ENCODE measurements at places on chromosomes 1 and 21.

- peak; percentile 92 for DNase-seq
Measured at GRCh38 chr1:25608488-25609178, 8.0 kb upstream of the MAN1C1 start.

DNA sequence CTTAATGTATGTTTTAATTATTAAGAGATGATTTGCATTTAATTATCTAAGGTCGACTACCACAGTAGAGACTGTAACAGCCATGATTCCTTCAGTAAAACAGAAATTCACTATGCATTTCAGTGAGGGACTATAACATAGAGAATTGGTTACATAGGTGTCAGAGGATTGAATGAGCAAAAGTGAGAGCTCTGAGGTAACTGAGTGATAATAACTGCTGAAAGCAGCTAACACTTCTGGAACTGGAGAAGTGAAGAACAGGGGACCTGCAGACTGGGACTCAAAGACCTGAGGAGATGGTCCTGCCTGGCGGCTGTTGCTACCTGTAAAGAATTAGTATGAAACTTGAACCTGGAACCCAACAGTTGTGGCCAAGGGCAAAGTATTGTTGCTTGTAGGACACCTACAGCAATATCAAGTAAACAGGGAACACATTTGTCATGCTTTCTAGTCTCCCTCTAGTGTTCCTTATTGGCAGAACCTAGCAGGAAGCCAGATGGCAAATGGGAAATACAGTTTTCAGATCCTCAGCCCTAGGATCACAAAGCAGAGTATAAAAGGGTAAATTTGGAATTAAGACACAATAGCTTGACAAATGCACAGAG is 110.6 kb downstream of the HS2ST1 start:
- DNase-seq: no peak

GRCh38 chr1:230366504-230366915 is 59.6 kb downstream of the PGBD5 start:
- DNase-seq: no peak

DNA sequence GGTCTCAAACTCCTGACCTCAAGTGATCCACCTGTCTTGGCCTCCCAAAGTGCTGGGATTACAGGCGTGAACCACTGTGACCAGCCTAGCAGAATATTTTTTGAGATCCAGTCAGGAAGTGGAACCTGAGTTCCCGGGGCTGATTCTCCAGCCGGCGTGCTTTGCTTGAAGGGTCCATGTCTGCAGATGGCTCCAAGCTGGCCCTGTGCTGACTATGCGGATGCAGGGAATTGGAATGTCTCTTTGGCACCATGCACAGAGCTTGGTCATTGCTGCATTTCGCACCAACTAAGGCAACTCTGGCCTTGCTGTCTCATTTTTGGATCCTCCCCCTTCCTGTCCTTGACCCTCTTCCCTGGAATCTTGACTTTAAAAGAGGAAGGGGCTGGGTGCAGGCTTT is 28.1 kb downstream of the ARHGEF10L start:
- DNase-seq: no peak

DNA sequence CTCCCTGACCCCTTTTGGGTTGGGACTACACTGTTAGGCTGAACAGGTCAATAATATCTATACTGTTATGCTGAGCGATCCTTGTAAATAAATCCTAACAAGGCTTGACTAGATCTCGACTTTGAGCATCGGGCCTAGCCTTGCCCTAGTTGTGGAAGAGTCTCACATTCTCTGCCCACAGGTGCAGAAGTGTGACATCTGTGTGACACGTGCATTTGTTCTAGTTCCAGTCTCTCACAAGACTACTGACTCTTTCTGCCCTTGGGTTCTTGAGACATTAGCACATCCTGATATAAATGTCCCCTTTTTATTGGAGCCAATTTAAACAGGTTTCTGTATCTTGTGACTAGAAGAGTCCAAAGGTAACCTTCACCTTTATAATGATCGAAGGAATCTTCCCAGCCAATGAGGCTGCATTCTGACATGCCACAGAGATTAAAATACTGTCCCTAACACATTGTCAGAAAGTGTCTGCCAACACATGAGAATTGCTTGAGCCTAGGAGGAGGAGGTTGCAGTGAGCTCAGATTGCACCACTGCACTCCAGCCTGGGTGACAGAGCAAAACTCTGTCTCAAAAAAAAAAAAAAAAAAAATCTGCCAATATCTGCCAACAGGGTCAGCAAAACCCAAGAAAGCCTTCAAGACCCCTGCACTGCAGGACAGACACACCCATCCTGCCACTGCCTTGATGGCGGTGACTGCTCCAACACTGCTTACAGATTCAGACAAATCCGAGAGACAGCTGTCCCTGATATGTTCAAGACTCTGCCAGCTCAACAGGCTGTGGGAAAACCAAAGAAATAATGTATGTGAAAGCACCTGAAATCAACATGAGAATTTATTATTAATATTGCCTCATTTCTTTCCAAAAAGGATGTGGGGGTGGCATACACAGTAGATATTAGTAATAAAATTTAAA is 56.5 kb upstream of the PSEN2 start:
- no peak for DNase-seq

DNA sequence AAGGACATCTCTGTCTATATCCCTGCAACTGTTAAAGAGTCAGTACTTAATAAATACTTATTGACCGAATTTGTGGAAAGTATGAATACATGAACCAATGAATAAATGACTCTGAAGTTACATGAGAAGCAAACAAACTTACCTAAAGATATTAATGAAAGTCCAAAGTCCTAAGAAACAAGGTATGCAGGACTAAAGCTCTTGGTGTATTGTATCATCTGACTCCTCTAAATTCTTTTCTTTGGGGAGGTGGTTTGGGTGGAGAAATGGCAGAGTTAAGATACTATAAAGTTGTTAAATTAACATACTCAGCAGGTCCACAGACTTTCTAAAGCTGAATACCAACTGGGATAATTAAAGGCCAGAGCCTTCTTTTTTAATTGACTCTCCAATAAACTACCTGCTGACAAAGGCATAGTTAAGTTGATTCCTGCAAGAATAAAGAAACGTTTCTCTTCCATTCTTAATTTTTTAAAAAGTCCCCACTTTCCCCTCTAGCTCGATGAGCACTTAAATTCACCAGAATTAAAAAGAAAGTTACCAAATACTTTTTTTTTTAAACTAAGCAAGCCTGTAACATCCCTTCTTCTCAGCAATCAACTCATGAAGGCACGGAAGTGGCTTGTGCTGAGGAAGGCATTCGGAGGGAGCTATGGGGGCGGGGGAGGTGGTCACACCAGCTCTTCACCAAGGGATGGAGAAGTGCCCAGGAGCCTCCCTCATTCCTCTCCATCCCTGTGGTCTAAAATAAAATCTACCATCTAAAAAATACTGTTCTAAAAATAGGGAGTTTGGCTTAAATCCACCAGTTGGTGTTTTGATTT is 61.1 kb downstream of the GADD45A start:
- no peak for DNase-seq

GRCh38 chr1:167135281-167135840 is 41.5 kb downstream of the STYXL2 start:
- DNase-seq: no peak

GRCh38 chr1:57377339-57378139 is 46.3 kb downstream of the DAB1 start:
- no peak for DNase-seq

DNA sequence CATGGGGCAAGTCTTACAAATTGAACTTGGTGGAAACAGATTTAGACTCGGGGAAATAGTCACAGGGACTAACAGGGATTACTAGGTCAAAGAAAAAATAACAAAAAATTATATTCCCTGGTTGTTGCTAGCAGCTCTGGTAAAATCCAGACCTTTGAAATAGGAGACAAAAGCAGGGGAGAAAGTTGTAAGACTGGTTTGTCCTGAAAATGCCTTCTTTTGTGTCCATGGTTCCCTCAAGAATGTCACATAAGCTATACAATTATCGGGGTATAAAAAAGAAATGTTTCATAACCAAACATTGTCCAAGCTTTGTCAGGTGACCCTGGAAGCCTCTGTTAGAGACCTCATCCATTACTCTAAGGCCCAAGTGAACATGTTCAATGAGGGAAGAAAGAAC is 33.1 kb downstream of the KIAA0319L start:
- DNase-seq: no peak

GRCh38 chr1:220426989-220427388 is 100.9 kb upstream of the MARK1 start:
- no peak for DNase-seq

DNA sequence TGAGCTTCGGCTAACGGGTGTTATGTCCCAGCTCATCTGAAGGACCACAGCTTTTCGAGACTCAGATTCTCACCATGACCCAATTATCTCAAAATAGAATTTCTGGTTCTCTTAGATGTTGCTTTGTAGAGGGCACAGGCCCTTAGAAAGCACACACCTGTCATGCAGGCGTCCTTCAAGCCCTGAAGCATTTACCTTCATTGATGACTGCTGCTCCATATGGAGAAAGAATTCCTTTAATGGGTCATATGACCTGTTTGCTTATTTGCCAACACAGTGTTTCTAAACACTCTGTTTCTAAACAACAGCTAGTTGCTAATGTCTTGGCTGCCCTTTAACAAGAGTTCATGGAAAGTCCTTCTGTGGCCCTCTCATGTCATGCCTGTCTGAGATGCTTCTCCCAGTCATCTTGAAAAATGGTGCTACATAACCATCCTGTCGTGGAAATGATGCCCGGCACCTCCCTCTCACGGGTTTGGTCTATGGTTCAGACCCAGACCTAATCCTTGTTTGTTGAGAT is 495.7 kb downstream of the KIF26B start:
- DNase-seq: no peak

- no peak for DNase-seq
Measured at GRCh38 chr1:154398678-154399077, 6.5 kb upstream of the IL6R start.

- DNase-seq: no peak
Measured at GRCh38 chr1:173175514-173176145, 31.5 kb downstream of the TNFSF4 start.

GRCh38 chr21:19993268-19993667 is 1004.9 kb upstream of the NCAM2 start:
- DNase-seq: no peak

GRCh38 chr21:24781146-24781545 is 826.1 kb downstream of the MRPL39 start:
- DNase-seq: no peak

DNA sequence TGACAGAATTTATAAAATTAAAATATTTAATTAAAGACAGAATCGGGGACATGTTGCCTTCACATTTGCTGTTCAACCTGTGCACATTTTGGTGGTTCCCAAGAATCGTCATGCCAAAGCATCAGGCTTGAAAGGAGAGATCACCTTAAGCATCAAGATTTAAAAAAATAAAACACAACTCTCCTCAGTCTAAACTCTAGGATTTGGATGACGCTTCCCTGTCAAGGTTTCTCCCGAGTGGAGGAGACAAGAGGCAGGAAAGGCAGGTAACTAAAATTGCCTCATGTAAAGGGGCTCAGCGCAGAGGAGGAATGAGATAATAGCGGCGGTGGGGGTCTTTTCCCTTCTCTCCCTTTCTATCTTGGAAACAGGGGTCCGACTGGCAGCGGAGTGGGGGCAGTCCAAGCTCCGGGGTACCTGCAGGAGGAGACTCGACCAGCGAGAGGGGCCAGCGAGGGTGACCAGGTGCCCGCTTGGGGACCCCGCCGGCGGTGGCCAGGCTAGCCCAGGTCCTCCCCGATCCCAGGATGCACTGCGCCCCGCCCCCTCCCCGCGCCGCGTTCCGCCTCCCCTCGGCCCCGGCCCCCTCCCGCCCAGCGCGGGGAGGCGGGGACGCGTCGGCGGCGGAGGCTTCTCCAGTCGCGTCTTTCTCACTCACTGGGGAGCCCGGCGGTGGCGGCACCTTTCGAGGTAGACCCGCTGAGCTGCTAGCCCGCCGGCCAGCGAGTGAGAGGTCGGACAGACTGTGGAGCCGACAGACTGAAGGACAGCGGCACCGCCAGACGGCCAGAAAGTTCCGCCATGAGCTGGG is at the start of gene FNBP1L:
FNBP1L (plus strand) TSS at position 638 of the 811 bp plus-strand sequence; CDS start at position 802, 164 bp downstream.
- peak; percentile 59 for DNase-seq

DNA sequence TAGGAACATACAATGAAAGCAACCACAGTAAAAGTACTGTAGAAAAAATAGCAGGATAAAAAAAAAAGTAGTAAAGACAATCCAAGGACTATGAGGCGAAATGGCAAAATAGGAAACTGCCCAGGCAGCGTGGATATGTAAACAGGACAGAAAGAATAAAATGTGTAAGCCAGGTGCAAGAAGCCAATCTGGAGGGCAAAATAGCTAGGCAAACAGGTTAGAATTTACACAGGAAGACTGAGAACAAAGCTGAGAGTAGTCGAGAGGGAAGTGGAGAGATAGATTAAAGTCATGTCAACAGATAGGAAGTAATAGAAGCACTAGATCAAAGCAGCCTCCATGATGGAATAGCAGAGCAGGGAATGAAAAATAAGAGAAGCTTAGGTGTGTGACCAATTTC is 124.2 kb upstream of the B3GALT2 start:
- DNase-seq: no peak

GRCh38 chr1:94892604-94893254 is 34.2 kb downstream of the CNN3 start:
- DNase-seq: no peak

DNA sequence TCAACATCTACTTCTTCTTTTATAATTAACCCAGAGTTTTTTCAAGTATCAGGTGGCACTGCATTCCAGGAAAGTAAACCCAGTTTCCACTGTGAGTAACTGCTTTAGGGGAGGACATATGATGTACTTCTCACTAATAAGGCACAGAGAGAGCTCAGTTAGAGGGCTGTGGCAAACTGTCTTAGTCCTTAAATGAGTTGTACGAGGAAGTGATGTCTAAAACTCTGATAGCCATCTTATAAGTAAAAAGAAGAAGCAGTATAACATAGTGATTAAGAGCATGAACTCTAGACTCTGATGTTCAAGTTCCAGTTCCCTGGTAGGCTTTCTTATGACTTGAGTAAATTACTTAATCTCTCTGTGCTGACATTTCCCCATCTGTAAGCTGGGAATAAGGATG is 58.7 kb upstream of the PTGS2 start:
- no peak for DNase-seq

DNA sequence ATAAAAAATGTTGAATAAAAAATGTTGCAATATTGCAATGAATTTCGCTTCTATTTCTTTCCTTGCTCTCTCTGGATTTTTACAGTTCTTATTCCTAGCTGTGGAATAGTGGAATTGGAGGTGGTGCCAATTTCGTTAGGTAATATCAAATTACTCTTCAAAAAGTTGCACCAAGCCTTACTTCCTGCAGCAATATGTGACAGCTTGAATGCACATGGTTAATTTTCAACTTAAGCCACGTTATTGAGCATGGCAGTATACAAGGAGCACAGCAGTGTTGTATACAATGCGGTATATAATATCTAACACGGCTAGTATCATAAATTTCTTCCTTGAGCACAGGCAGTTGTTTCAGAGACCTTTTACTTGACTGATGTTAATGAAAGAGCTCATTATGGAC is 152.5 kb downstream of the NOS1AP start:
- no peak for DNase-seq

Data from activated T-cell treated with anti-CD3 and anti-CD28 coated beads for 4 hours (primary cell).